Smooth muscle cell of bladder (primary cell): ENCODE measurements at places on chromosomes 7 and 10. TPM values are rescaled to one million over a fixed set of nuclear protein-coding genes. Genes with fewer than 3 reads are reported as not detected.

The SCART1 gene
- total RNA-seq, result 1.3 and 1.9 TPM in 2 replicates

The AGAP4 gene
- total RNA-seq, result 2.0 and 3.2 TPM in 2 replicates

The EBLN1 gene
- total RNA-seq, result not detected in 2 replicates

The LEP gene
- 0.09 TPM in 1 of 2 replicates, not detected in the other for total RNA-seq
